ENCODE measurements at places on chromosomes 4 and X. TPM values are rescaled to one million over a fixed set of nuclear protein-coding genes. Genes with fewer than 3 reads are reported as not detected.

The LAP3 gene
- polyA plus RNA-seq, result 57.2 TPM

The MAGEA9 gene
- polyA plus RNA-seq, result not detected

GRCh38 chr4:152941411-152941810 lies 5.3 kb downstream of the FHDC1 start:
- DNase-seq, result no peak

GRCh38 chr4:109969087-109969486 lies 56.4 kb downstream of the EGF start:
- DNase-seq, result no peak

DNA sequence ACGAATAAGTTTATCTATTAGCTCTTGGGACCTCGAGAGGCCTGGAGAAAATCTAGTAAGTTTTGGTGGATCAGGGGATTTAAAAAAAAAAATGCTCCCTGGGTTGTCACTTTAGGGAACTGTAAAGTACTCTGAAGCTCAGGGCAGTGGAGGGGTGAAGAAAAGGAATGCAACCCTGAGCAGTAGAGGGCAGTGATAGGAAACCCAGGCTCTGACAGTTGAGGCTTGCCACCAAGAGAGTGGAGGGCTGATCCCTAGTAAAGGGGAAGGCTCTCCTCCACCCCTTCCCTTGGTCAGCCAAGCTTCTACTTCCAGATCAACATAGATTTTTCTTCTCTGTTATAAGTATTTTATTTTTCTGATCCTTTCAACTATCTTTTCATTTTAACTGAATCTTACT lies 73.1 kb downstream of the FBXO8 start:
- DNase-seq, result no peak

DNA sequence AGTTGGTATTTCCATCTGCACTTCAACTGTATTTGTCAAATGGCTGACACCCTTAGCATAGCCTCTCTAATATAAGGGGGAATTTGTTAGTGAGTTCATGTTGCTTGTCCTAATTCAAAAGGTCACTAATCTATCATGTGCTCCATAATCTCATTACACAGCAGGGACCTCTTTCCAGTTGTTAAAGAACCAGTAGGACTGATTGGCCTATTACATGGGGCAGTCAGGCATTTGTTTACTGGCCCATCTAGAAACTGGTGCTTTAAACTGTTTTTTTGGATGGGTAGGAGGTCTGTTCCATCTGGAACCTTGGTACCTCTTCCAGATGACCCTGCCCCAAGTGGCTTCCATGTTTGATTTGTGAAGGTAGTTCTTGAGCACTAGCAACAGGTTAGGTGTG lies 11.4 kb downstream of the ANK2 start:
- no peak for DNase-seq

DNA sequence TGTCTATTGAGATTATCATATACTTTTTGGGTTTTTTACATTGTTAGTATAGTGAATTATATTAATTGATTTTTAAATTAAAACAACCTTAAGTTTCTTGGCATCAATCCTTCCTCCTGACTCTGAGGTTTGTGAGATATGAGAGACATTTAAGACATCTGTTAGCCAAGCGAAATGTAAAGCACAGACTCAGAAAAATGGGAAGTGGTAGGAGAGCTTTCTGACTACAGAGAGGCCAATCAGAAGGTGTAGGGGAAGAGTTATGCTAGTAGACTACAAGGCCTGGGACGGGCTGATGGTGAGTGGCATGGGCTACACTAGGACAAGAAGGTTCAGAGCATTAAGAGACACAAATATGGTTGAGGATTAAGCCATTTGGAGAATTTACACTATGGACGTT lies 255.4 kb downstream of the PRDM5 start:
- no peak for DNase-seq

DNA sequence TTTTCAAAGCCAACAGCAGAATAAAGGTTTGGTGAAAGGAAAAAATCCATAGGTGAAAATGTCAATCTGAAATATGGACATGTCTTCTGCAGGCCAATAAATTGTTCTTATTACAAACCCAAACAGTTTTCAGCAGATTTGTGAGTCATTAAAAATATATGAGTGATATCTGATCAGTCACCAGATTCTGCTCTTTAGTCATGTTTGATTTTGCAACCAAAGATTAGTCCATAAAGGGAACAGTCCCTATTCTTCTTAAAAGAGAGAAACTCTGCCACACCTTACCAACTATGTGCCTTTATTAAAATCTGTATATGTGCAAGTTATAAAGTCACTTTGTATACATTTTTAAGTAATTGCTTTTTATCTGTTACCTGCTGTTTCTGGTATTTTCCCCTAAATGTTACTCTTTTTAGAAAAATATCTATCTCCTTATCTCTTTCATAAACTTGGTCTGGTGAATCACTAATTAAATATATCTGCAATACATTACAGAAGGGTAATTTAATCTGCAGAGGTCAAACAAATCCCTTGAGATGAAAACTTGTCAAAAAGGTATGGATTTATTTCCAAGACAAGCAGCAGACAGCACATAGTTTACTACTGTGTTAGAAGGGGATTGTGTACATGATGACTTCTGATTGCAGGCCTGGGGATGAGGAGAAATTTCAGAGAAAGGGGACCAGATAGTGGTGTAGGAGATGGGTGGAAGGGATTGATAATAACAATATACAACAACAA lies 322.9 kb upstream of the NWD2 start:
- no peak for DNase-seq

GRCh38 chrX:139179592-139179991 lies 350.9 kb upstream of the F9 start:
- no peak for DNase-seq
